Left cardiac atrium (tissue), 4 donors: ENCODE measurements at places on chromosomes 4 and X. TPM values are rescaled to one million over a fixed set of nuclear protein-coding genes. Genes with fewer than 3 reads are reported as not detected.

The CENPVL1 gene
- not detected for total RNA-seq

DNA sequence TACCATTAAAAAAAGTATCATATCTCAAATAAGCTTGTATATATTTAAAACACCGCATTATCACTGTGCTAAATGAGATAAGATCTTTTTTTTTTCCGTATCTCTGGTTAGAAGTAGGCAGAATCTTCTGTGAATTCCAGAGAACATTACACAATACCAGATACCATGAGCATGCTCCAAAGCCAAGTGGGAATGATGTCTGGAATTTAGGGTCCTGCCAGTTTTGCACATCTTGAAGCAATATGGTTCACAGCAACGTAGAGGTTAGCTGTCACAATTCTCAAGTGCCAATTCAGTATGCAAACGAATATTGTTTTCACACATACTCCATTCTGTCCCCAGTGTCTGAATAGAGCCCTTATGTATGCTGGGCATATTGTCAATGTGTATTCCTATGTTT lies 127.5 kb upstream of the NEIL3 start:
- no peak for DNase-seq

DNA sequence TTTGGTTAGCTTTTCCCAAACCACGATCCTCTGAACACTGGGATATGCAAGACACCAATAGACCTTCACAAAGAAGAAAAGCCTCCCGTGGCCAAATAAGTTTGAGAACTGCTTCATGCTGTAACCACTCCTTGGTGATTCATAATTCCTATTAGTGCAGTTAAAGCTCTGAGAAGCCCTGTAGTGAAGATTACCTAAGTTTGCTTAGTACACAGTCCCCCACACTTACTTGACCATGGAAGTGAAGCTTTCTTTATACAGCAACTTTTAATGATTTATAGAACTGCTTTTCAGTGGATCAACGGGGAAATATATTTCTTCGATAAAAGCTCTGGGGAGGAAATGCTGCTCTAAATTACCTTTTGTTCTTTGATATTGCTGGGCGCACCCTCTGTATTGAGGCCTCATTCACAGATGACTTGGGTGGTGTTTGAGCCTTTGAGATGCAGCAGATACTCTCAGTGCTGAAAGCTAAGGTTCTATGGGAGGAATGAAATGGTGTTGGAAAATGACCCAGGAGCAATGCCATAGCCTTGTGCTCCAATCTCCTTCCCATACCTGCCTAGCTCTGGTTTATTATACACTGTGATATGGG lies 67.4 kb downstream of the CBLL2 start:
- DNase-seq = no peak

DNA sequence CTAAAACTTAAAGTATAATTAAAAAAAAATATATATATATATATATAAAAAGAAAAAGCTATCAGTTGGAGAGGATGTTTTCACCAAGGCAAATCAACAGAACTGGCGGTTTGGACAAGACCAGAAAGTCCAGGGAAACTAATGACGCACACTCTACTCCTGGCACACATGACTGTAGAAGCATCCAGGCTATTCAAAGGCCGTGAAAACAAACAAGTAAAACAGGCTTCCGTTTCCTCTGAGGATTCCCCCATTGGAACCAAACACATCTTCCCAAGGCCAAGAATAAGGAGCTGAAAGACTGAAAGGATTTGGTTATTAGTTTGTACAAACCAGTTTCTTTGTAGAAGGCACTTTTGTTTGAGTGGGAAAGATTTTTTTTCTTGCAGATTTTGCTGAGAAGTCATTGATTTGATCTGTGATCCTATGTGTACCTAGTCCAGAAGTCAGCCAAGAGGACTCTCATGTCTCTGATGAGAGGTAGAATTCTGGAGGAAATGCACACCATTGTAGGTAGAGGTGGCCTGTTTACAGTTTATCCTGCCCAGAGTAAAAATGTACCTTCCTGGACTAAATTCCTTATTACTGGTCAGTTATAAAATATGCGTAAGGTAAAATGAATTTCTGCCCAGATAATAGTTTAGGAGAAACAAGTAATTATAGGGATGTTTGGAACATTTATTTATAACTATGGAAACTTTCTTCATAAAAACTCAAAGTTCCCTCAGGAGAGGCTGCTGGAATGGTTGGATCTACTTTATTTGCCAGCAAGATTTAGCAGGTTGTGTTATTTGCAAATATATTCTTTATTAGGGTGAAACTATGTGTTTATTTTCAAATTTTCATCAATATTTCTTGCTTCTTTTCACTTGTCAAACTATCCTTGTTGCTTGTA lies 66.5 kb downstream of the DMP1 start:
- DNase-seq = peak; percentile 37

- DNase-seq = no peak
These were observed 29.9 kb downstream of the UPRT start for GRCh38 chrX:75303795-75304194.

DNA sequence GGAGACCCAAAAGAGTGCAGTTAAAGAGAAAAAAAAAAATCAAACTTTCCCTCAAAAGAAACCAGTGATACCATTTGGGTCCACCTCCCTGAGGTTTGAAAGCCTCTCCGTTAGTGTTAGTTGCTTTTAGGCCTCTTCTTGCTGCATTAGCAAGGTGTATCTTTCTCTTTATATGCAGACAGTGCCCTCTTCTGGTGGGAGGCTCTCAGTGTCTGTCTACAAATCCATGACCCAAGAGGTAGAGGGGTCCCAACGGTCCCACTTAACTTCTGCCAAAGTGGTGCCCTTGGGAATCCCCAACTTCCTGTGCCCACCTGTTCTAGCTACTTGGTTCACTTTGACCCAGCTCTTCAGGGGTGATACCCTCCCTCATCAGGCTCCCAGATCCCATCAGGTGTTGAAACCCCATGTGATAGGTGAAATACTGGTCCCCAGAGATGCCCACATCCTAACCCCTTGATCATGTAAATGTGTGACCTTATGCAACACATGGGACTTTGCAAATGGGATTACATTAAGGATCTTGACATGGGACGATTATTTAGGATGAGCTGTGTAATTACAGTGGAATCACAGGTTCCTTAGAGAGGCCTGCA lies 63.7 kb upstream of the CD99 start:
- no peak for DNase-seq

DNA sequence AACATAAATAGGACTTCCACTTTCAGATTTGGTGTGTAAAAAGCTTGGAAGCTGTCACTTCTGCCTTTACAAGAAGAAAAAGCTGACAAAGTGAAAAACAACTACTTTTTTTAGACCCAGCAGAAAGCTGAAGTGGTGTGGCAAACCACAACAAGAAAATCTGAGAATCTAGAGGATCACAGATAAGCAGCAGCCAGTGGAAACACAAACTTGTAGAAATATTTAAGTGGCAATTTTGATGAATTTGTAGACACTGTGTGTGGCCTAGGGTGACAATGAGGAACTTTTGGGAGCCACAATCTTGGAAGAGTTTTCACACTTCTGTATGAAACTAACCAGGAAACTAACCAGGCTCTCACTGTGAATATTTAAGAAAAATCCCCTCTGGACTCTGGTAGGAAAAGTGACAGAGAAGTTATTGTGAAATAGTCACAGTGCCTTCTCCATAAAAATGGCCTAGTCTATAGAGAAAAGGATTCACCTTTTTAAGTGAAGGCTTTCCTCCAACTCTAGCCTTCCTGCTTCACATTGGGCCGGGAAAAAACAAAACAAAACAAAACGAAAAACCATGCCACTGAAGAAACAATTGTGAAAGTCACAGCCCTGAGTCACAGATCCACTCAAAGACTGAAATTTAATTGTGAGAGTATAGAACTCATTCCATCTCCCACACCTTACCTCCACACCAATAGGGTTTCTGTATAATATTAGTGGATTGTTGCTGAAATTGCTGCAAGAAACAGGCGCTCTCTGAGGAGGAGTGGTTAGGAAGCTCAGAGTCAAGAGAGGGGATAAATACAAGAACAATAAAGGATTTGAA lies 26.7 kb upstream of the GUCY1A1 start:
- no peak for DNase-seq

- no peak for DNase-seq
These were observed 79.3 kb downstream of the NHSL2 start for GRCh38 chrX:71989768-71990426.
